IPS-NIHi11 (cell line): ENCODE measurements at places on chromosomes 5 and 9.

GRCh38 chr5:72392326-72392733, 72.2 kb downstream of the PTCD2 start:
- no peak for DNase-seq

DNA sequence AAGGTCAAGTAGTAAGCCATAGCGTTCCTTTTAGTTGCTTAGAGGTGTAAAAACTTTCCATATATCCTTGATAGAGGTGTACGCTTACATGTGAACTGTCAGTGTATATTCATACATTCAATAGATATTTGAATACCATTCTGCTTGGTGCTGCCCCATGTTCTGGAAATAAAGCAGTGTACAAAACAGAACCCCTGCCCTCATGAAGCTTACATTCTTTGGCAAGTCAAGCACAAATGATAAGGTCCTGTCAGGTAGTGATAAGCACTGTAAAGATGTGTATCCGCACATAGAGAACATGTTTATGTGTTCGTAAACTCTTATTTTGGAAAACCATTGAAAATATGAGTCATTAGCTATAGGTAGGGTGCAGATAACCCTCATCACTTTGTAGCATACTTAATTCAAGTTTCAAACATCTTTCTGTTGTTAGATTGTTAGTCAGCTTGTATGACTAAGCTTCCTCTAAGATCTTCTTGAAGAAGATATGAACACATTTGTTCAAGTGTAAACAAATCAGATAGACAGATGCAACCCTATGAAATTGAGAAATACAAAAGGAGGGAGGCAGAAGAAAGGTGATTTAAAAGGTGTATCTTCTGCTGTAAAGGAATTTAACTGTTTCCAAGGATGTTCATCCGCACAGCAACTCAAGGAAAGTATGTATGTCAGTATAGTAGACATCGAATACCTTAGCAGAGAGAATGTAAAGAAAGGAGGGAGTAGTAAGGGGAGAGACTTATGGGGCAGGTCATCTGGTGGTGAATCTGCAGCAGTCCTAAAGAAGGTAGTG, 1.6 kb downstream of the GTF3C4 start:
- DNase-seq: no peak

DNA sequence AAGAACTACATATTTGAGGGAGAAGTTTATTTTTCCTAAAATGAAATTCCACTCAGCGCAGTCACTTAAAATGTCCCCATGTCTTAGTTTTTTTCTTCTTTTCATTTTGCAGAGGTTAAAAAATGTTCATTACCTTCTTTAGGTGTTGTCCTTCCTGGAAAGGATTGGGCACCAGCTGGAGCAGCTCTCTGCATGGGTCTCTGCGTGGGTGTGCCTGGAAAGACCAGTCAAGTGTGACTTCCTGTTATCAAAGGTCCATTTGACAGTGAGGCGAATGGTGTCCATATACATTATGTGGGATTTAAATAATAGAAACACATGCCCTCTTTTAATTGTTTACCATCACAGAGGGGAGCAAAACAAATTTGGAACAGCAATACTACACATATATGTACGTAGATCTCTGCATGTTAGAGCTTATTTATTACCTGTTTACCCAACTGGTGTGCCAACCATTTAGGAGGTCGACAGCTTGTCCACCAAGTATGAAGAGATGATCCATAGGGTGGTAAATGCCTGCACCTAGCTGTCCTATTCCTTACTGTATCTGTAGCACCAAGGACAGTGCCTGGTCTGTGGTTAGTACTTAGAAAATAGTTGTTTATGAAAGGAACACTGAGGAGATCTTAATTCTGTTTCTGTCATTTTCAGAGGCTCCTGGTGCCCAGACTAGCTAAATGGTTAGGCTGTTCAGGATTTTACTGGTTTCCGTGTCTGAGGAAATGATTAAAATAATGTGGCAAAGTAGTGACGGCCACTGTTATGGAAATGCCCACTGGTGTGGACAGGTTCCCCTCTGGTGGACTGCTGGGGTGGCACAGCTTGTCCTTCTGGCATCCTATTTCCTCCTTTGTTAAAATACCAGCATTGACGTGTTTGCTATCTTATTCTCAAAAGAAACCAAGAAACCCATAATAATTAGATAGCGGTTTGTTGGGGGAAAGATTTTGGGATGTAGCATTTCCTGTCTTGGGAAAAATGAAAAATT, 200.4 kb downstream of the MAST4 start:
- no peak for DNase-seq

- no peak for DNase-seq
These were observed 142.2 kb upstream of the KLF4 start for GRCh38 chr9:107631788-107632187.

- DNase-seq: no peak
These were observed 314.0 kb downstream of the PIK3R1 start for GRCh38 chr5:68529581-68529980.

DNA sequence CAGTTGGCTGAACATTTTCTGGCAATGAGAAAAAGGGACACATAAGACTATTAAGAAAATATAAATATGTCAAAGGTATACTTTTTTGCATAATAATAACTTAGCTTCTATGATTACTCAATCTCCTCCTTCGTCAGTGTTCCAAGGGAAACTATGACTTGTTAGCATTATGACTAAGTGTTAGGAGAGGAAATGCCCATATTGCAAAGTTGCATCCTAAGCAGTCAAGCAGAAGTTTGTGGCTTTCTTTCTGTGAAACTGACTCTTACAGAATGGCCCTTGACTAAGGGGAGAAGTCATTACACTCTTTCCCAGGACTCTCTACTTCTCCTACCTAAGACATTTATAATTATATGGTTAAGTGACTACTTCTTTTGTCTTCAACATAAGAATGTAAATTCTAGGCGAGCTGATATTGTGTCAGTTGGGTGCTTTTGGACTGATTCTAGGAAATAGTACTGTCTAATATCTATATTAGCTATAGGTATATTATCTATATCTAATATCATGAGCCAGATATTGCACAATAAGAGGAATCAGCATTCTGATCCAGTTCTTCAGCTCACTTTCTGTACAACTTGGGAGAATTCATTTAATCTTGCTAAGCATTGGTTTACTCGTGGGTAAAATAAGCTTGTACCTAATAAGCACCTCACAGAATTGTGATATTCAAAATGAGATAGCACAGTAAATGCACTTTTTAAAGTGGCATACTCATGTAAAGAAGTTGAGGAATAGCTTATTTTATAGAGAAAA, 16.4 kb upstream of the SPINK6 start:
- DNase-seq: no peak
